ENCODE measurements at places on chromosomes 6 and 20.

GRCh38 chr20:62795023-62795761 lies 1.1 kb upstream of the MRGBP start:
- peak; percentile 54 for DNase-seq

DNA sequence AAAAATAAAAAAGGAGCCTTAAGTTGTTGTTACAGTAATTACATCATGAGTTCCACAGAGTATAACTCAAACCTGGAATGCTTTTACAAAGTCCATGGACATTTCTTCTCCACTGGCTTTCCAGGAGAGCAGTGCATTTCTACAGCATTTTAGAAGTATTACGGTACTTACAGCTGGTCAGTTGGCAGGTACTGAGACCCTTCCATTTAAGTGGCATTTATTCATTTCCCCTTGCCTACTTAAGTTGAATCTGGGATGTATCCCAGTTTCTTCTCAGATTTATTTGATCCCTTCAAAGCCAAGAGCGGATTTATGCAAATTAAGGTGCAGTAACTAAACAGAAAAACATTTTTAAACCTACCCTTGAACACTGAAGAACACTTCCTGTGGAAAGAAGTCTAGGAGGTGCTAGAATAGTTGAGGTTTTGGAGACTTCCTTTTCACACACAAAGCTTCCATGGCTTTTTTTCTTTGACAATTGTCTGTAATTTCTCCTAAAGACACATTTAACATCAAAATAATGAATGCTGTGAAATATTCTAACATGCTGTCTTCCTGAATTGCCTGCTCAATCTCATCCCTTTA lies 3.4 kb downstream of the PRDM13 start:
- no peak for DNase-seq

DNA sequence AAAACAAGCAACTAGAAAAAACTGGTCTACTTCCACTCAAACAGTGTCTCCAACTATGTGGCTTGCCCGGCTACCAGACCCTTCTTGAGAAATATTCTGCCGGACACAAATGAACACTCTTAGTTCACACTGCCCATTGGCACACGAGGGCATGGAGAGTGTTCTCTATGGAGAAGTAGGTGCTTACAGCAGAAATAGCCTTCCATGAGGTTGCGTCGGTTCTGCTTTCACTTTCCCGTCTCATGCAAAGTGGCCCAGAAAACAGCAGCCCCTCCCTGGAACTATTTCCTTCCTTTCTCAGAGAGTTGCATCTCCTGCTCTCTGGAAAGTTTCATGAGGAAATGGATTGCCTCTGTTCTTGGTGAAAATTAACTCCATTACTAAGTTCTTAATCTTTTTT lies 9.5 kb upstream of the HLA-DOA start:
- DNase-seq, result peak; percentile 29

DNA sequence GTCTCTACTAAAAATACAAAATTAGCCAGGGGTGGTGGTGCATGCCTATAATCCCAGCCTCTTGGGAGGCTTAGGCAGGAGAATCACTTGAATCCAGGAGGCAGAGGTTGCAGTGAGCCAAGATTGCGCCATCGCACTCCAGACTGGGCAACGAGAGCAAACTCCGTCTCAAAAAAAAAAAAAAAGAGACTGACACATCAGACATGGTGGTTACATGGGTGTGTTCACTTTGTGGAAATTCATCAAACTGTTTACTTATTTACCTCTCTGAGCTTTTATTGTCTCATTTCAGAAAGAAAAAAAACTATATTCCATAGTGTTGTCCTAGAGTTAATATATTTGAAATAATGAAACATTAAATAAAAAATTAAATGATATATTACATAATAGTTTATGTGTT lies 64.8 kb downstream of the MBOAT1 start:
- no peak for DNase-seq

DNA sequence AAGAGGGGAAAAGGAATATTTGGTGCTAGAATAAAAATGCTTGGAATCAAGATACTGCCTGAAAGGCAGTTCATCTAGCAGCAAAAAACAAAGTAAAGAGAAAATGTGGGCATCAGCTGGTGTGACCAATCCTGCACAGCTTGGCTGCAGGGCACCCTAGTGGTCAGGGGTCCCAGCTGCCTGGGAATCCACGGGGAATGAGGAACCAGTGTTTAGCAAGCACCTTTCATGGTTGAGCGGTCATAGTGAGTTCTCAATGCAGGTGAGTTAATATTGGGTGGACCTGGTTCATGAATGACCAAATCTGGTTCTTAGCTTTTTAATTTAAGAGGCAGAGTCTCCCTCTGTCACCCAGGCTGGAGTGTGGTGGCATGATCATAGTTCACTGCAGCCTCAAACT lies 53.3 kb downstream of the CAP2 start:
- DNase-seq, result no peak

- DNase-seq, result no peak
Measured at GRCh38 chr6:158264180-158264579, 48.1 kb upstream of the TULP4 start.

DNA sequence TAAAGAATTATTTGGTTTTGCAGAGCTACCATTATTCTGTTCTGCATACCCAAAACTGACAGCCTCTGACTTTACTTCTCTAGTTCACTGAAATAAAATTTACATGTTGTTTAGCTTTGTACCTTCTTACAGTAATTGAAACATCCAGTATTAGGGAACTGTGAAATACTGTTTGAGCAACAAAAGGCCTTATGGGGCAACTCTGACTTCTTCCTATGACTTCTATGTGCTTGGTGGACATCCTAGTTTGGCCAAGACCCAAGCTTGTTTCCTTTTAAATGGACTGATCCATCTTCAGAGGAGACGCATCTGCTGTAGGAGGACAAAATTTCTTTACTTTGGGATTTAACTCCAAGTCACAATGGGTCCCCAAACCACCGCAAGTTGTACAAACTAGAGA lies 44.7 kb downstream of the NR2E1 start:
- no peak for DNase-seq

DNA sequence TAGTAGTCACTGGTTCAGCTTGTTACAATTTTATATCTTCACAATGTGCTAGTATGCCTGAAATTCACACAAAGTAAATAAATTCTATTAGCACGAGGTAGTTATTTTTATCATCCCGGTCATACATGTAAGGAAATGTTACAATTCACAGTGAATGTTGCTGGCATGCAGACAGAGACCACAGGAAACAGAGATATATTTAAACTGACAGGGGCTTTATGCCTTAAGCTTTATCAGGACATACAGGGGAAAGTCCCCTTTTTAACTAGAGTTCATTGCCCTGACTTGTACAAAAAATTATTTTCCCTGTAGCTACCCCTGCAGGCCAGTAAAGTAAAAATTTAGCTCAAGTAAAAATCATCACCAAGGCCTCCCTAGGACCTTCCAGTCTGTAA lies 712.0 kb upstream of the NRSN1 start:
- DNase-seq, result no peak

DNA sequence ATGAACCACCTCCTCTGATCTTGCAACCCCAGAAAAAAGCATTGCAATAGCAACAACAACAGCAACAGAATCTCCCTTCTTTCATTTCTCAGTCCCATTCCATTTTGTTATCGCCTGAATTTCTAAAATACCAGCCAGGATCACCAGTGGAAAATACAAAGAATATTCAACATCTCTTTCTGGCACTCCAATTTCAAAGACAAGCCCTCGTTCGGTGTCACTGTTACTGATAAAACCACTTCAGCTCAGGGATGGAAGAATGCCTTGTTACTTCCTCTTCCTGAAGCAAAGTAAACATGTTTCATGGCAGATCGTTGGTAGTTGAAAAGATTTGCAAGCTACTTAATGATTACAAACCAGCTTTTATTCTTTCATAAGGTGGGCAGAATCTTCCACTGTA lies 94.0 kb upstream of the SPTLC3 start:
- DNase-seq, result no peak

GRCh38 chr6:16168858-16169257 lies 40.0 kb downstream of the MYLIP start:
- no peak for DNase-seq

DNA sequence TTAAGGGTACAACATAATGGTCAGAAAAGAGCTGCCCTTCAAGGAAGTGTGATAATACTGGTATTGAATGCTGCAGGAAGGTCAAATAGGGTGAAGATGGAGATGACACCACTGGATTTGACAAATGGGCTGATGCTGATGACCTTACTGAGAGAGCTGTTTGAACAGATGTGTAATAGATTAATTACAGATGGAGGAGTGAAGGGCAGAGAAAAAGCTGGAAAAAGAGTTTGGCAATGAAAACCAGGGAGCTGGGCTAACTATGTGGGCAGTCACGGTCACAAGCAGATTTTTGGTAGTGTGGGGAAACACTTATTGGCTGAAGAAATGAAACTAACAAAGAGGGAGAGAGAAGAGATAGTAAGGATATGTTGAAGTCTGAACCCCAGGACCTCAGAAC lies 83.6 kb upstream of the ENPP5 start:
- no peak for DNase-seq

GRCh38 chr6:152634773-152635172 lies 2.4 kb downstream of the SYNE1 start:
- DNase-seq, result no peak

- no peak for DNase-seq
Measured at GRCh38 chr6:83970582-83970981, 63.0 kb upstream of the MRAP2 start.

DNA sequence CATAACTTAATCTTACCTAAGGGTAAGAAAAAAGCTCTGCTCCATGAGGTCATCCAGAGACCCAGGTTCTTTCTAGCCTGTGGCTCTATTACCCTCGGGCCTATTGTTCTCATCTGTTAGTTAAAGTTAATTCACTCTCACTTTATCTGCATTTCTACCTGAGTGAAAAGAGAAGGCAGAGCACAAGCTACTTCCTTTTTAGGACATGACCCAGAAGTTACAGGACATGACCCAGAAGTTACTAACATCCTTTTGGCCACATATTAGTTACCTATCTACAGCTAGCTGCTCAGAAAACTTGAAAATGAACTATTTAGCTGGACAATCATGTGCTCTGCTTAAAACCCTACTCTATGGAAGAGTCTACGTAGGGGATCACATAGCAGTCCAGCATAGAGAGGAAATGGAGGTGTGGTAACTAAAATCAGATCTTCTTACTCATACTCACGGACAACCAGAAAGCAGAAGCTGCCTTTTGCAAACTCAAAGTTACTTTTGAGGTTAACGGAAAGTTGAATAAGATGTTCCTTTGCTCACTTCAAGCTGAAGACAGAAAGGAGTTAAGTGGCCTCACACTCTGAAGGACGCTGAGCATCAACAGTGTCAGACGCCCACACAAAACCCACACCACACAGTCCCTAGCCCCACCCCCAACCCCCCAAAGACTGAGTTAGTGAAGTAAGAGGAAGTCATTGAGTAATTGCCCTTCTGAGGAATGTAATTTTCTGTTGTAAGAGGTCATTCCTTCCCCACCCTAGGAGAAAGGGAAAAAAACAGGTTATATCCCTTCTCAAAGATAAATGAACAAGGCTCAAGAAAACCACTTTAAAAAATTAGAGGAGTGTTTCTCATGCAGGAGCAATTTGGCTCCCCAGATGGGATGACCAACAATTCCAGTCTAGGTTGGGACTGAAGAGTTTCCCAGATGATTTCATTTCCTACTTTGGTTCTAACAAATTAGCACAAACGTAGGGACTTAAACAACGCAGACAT lies 45.9 kb upstream of the TAB2 start:
- peak; percentile 84 for DNase-seq

- no peak for DNase-seq
Measured at GRCh38 chr6:98343797-98344196, 490.6 kb upstream of the POU3F2 start.

GRCh38 chr6:21578523-21578922 lies 15.0 kb upstream of the SOX4 start:
- no peak for DNase-seq

- no peak for DNase-seq
Measured at GRCh38 chr6:167712731-167713475, 113.8 kb upstream of the AFDN start.

DNA sequence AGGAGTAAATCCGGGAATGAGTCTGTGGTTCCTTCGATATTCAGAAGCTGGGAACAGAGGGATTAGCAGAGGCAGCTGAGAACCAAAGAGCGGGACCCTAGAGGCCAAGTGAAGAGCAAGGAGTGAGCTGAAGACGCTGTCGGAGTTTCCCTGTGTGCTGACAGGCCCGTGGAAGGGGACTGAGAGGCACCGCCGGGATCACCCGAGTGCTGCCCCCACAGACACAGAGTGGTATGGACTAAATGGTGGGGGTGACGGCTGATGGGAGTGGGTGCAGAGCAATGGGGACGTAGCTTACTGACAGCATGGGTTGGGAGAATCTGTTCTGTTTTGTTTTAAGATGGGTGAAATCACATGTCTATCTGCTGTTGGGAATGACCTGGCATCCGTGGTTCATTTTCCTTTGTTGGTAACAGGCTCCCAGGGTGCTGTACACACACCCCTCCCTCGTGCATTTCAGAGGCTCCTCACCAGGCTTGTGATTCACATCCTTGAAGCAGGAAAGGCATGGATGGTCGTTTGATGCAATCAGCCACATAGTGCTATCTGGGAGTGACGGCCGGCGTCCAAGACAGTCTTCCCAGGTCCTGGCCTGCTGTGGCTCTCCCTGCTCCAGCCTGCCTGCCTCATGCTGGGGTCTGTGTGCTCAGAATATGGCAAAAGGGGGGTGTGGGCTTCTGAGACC lies 97.4 kb downstream of the THBS2 start:
- DNase-seq, result no peak

GRCh38 chr20:58019850-58020625 lies 208.4 kb downstream of the ANKRD60 start:
- no peak for DNase-seq

GRCh38 chr6:29702519-29703103 lies 20.6 kb upstream of the HLA-F start:
- peak; percentile 79 for DNase-seq

DNA sequence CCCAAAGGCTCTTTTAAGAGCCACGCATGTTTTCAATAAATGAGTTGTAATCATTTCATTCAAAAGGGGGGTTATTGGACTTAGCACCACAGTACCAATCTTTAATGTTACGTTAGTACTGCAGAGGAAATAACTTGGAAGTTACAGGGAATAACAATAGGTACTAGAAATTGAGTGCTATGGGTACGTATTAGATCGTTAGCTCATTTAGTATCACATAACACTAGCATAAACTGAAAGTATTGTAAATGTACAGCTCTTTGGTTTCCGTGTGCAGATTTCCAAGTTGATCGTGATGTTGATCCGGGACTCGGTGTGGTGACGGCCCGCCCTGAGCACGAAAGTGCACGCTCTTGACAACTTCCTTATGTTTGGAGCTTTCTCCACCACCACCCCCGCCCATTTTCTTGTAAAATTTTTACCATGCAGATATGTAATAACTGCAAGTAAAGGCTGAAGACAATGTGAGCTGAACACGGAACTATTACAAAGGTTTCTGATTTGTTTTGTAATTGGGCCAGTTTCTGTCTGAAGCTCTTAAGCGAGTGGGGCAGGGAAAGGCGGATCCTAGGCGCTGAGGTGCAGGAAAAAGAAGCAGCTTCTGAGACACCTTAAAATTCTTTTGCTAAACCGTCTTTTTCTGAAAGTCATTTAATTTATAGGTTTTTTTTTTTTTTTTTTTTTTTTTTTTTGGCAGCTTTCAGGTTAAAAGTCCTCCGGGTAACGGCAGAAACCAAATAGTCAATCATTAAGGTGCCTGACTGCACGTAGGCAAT lies 71.5 kb downstream of the HFE start:
- DNase-seq, result peak; percentile 36

Measured in activated CD4-positive, alpha-beta T cell treated with anti-CD3 and anti-CD28 coated beads, Interleukin-2, amount 50 U/mL, for 4 hours (primary cell).